ENCODE measurements at places on chromosomes 16 and 17.

GRCh38 chr17:44687756-44688155 is 1.8 kb downstream of the CCDC43 start:
- no peak for DNase-seq

GRCh38 chr17:75809631-75810111 is 25.1 kb downstream of the UNK start:
- no peak for DNase-seq

GRCh38 chr16:75193730-75194444 is 13.1 kb downstream of the CTRB2 start:
- no peak for DNase-seq

GRCh38 chr16:50697881-50698767 is 4.7 kb downstream of the NOD2 start:
- DNase-seq: peak; percentile 40

- no peak for DNase-seq
Observed at GRCh38 chr16:86737083-86737482, 158.7 kb downstream of the FOXL1 start.

GRCh38 chr17:1203111-1203966 is 23.6 kb upstream of the ABR start:
- peak; percentile 35 for DNase-seq

GRCh38 chr17:35617505-35617904 is 30.4 kb downstream of the AP2B1 start:
- no peak for DNase-seq

DNA sequence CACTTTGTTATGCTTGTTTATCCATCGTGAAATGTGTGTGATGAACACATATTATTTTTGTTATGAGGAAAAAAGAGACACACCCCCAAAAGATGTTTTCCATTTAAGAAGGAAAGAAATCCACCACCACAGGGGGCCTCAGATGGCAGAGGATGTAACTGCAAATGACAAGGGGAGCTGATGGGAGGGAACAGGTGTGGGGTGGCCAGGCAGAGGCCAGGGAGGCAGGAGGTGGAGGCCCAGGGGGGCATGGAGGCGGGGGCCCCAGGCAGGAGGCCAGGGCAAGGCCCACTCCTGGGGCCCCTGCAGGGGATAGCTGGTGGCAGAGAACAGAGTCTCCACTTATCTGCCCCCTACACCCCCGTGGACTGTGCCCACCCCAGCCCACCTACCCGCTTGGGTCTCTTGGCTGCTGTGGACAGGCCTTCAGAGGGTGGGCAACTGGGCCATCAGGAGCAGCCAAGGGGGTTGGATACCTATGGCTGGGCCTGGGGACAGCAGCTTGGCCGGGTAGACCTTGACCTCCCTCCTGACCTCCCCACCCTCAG is 28.0 kb downstream of the PPL start:
- DNase-seq: no peak

GRCh38 chr16:74903120-74903519 is 81.8 kb downstream of the WDR59 start:
- DNase-seq: no peak

DNA sequence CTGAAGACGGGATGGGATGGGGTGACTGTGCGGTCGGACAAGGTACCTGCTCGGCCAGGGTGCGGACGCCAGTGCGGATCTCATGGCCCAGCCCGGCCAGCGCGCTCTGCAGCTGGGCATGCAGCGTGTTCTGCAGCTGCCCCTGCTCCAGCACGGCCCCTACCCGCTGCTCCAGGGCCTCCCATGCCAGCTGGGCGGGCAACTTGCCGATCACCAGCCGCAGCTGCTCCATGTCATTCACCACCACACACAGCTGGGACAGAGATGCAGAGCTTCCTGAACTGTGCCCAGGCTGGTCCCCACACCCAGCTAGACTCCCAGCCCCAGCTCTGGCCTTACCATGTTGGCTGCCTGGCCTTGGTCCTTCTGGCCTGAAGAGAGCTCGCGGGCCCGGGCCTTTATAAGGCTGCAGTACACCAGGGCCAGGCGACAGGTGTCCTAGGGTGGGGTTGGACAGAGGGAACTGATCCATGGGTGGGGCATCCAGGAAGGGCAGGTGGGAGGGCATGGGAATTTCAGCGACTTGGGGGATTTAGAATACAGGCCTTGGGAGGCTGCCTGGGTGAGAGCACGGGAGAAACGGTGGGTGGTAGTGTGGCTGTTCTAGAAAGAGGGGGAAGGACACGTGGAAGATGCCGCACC is 9.8 kb downstream of the UNC13D start:
- no peak for DNase-seq

DNA sequence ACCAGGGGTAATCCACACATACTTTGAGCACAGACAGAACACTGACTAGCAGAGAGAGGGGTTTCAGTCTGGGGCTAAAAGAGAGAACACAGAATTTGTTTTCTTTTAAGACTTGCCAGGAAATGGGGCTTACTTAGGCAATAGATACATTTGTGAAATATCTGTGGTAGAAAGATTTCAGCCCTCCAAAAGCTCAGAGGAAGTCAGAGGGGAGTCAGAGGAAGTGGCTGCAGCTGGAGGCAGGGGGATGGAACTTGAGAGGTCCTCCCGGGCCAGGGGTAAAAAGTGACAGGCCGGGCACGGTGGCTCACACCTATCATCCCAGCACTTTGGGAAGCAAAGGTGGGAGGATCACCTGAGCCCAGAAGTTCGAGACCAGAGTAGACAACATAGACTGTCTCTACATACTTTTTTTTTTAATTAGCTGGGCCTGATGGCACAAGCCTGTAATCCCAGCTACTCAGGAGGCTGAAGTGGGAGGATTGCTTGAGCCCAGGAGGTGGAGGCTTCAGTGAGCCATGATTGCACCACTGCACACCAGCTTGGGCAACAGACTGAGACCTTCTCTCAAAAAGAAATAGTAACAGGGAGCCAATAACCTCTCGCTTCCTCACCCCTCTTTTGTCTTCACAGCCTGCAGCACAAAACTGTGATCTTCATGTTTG is 49.9 kb downstream of the NLRC5 start:
- peak; percentile 27 for DNase-seq

- no peak for DNase-seq
Observed at GRCh38 chr17:144936-145670, 7.7 kb downstream of the SCGB1C2 start.

- DNase-seq: no peak
Observed at GRCh38 chr17:6574687-6575595, 18.6 kb upstream of the PITPNM3 start.

DNA sequence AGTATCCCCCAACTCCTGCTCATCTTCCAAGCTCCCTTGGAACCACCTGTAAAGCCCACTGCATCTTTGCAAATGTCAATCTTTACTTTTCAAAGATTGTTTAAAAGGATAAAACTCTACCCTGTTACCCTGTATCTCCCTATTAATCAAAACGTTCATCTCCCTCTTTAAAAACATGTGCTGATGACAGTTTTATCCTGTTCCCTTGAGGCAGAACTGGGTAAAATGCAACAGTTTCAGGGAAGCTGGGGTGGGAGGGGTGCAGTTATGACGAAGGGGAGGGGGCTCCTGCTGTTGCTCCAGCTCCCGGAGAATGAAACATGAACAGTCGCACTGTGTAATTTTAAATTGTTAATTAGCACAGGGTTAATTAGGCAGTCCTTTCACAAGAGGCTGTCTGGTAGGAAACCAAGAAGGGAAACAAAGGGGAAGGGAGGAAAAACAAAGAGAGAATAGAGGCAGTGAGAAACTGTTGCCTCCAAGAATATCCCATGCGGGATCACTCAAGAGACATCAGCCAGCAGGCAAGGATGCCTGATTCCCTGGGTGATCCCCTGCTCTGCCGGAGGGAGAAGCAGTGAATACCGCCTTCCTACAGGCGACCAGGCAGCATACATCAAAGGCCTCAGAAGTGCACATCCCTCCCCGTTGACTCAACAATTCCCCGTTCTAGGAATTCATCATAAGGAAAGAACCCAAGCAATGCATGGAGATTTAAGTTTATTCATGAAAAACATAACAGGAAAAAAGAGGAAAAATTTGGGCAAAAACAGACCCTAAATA is 84.2 kb downstream of the ZFHX3 start:
- DNase-seq: no peak

- DNase-seq: no peak
Observed at GRCh38 chr17:36675250-36675649, 73.9 kb downstream of the MRM1 start.

- no peak for DNase-seq
Observed at GRCh38 chr16:35492225-35492624, 2032.8 kb downstream of the TP53TG3F start.

DNA sequence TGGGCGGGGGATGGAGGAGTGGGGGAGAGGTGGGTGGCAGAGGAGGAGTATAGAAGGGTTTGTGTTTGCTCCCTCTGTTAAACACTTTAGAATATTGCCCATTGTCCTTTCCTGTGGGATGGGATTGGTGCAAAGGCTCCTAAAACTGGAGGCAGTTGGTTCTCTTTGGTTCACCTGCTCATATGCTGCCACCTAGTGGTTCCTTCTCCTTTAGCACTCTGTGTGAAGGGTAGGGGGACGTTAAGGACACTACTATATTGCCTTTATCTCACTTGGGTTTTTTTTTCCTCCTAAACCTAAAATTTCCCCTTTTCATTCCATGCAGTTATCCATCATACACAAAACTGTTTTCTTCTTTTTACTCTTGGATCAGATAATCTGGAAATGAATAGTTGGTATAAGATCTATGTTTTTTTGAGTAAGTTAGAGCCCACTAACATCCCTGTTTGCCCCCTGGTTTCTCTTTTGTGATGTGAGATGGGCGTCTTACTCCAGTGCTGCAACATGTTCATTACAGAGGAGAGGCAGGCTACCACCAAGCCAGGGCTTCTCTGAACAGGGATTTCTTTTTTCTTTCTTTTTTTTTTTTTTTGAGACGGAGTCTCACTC is 23.8 kb downstream of the SNX11 start:
- DNase-seq: peak; percentile 48

DNA sequence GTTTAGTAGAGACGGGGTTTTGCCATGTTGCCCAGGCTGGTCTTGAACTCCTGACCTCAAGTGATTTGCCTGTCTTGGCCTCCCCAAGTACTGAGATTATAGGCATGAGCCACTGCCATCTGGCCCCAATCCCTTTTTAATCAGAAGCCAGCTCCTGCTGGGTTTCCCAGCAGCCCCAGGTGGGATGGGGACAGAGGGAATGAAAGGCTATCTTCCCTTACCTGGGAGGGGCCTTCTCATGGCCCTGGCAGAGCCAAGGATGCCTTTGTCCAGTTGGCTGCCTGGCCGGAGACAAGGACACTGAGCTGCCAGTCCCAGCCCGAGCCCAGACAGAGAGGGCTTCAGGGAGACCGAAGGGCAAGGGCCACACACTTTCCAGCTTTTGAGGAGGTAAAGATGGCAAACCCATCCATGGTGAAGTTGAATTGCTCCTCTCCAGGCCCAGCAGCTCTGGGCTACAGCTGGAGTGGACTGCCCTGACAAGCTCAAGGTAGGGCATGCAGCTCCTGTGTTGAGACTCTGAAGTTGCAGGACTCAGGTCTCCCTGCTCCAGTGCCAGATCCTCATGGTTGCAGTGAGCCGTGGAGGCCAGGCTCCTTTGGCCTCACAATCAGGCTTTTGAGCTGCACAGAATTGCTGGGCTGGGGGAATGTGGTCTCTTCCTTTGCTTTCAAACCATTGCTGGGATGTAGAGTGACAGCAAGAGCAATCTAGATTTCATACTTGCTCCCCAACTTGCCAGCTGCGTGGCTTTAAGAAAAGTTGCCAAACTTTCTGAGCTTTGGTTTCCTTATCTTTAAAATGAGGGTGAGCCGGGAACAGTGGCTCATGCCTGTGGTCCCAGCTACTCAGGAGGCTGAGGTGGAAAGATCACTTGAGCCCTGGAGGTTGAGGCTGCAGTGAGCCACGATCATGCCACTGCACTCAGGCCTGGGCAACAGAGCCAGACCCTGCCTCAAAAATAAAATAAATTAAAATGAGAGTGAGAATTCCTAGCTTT is 44.5 kb upstream of the IL34 start:
- no peak for DNase-seq

- DNase-seq: no peak
Observed at GRCh38 chr16:74743668-74744299, 30.8 kb downstream of the FA2H start.

DNA sequence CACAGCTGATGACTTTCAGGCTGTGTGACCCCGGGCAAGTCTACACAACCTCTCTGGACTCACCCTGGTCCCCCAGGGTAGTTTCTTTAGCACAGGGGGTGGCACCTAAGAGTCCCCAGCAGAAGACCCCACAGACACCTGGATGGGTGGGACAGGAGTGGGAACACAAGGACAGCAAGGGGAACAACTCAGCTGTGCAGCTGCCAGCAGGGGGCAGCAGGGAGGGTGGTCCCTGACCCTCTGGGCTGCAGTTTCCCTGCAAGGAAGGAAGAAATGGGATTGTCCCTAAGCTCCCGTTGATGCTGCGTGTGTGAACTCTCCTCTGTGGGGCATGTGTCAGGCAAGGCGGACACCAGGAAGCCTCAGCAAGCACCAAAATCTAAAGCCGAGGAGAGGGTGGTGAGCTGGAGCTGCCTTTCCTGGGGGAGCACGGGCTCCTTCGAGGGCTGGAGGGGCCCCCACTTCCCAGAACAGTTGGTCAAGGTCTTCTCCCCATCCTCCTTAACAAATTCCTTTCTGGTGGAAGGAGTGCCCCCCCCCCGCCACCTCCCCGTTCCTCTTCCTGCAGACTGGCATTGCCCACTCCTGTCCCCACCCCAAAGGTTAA is 24.1 kb upstream of the CDH5 start:
- DNase-seq: no peak

GRCh38 chr16:17590711-17591654 is 120.2 kb upstream of the XYLT1 start:
- peak; percentile 60 for DNase-seq

GRCh38 chr17:64448665-64449512 is at the start of gene MILR1:
Gene MILR1, plus strand, starts transcription at chr17:64449115. Its CDS starts 54 bp downstream, at chr17:64449169.
- no peak for DNase-seq

GRCh38 chr16:50338371-50339231 is 30.2 kb downstream of the BRD7 start:
- no peak for DNase-seq

DNA sequence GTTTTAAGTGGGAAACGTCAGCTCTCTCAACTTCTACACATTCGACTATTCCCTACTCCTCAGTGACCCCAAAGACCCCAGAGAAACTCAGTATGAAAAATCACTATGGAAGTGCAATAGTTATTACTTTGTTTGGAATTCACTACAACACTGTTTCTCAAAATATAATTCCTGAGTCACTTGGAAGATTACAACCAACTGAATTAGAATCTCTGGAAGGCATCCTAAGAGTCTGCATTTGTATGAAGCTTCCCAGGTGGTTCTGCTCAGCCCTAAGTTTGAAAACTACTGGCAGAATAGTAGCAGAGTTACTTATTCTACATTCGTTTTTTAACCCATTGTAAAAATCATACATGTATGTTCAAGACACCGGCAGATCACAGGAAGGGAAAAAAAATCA is 525.6 kb downstream of the MAF start:
- no peak for DNase-seq

DNA sequence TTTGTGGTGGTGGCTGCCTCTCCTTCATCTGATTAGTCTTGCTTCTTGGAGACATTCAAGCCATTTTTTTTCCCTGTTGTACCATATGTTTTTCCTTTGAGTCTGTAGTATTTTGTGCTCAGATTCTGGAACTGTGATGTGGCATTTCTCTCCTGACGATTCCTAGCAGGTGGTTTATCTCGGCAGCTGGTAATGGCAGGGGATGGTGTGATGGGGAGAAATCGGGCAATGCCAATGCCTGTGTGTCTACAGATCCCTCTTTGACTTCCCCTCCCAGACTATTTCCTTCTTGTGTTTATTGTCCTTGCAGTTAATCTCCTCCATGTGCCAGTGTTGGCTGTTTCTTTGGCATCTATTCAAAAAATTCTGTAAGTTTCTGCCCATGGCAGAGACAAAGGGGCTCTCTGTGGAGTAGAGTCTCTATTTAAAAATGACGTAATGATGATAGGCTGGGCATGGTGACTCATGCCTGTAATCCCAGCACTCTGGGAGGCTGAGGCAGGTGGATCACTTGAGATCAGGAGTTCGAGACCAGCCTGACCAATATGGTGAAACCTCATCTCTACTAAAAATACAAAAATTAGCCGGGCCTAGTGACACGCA is 90.2 kb upstream of the ERCC4 start:
- no peak for DNase-seq

Data from effector memory CD8-positive, alpha-beta T cell (primary cell).